ENCODE measurements at places on chromosomes 3 and 15.

DNA sequence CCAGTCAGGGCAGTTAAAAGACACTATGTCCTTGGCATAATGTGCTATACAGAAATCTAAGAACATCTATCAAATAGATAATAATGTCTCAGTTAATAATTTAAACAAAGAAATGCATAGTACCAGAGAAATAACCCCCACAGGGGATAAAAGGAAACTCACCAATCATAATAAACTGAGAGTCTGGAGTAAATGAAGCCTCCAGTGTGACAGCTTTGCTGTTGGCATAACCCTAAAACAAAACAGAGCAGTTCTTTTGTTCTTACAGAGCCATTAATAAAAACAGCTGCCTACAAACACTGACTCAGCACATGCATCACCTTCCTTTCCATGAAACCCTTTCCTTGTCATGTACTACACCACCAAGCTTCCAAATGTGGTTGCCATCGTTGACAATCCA, 13.5 kb downstream of the PPM1M start:
- DNase-seq = no peak

DNA sequence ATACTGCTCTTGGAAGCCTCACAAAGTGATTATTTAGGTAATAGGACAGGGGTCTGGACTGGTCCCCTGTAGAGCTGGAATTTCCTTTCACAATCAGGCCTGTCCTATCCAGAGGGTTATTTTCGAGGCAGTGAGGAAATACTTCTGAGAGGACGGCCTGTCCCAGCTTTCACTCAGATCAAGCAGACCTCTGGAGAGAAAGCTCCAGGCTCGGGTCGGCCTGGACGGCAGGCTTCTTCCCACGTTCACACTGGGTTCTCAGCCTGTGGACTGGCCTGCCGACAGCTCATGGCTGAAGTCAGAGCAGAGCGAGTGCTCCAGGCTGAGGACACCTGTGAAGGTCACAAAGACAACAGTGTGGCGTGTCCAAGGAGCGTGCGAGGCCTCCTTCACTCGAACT, 405.3 kb downstream of the VPS13C start:
- no peak for DNase-seq

- no peak for DNase-seq
Observed at GRCh38 chr15:73957785-73958184, 31.5 kb downstream of the LOXL1 start.

DNA sequence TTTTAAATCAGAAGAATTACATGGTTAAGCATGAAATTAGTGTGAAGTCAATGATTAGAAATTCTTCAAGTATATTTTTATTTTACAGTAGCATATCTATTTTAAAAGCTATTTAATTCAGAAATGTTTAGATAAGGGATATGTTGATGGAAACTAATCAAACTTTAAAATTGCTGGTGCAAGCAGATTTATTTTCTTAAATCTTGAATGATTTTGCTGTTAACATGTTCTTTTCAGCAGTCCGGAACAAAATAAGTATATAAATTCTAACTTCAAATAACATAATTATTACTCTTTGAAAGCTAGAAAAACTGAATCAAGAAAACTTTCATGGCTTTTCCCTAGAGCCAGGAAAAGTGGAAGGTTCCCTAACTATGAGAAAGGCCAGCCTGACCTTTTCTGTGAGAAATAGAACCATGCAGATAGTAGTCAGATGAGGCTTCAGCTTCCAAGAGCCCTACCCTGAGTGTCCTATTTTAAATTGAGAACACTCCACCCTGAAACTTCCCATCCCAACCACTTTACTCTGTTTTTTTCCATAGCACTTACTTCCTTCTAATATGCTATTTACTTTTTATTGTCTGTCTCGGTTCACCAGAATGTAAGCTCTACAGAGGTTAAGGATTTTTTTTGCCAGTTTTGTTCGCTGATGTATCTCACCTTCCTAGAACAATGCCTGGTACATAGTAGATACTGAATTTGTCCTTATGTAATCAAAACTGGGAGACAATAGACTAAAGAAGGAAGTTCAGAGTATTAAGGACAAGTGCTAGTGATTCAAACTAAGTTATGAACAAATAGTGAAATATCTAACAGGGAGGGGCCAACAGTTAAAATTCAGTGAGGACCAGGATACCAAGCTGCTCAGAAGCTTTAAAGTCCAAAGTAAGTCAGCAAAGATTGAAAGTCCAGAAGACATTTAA, 66.8 kb downstream of the CD200R1L start:
- no peak for DNase-seq

DNA sequence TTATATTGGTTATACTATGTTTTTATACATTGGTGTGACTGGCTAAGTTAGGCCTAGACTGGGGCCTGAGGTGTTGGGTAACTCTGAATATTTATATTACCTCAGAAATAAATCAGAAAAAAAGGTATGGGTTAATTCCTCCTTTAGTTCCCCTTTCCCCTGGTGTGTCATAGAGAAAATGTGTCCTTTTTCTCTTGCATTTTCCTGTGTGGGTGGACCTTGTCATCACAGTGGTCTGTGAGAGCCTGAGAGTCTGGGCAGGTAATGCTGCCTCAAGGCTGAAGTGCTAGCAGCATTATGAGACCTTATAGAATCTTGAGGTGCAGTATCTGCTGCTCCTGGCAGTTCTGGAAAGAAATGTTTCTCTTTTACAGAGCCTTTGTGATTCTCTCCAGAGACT, 69.7 kb downstream of the PCOLCE2 start:
- DNase-seq = no peak

DNA sequence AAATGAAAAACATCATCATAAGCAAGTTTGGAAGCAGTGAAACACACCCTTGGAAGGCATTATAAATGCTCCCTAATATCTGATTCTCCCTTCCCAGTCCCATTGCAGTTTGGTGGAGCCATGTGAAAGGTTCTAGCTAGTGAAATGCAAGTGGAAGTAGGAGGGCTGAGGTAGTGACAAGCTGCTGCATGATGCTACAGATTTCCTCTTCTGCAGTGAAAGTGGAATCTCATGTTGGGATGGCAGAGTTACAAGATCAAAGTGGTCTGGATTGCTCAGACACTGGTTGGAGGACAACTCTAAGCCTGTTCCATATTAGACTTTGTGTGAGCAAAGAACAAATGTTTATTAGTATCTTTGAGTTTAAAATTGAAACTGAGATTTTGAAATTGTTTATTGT, 3.3 kb upstream of the PDCD6IP start:
- DNase-seq = no peak

GRCh38 chr3:9102240-9102981, 139.1 kb upstream of the RAD18 start:
- DNase-seq = no peak

- no peak for DNase-seq
Observed at GRCh38 chr15:37034392-37034791, 66.0 kb downstream of the MEIS2 start.

DNA sequence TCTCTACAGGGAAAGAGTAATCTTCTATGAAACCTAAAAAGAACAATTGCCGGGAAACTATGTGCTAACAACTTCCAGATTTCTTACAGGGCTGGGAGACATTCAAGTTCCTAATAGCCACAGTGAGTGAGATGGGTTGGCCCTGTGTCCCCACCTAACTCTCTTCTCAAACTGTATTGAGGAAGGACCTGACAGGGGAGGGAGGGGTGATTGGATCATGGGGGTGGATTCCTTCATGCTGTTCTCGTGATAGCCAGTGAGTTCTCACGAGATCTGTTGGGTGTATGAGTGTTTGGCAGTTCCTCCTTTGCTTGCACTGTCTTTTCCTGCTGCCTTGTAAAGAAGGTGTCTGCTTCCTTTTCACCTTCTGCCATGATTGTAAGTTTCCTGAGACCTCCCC, 958.7 kb downstream of the AGBL1 start:
- DNase-seq = no peak

DNA sequence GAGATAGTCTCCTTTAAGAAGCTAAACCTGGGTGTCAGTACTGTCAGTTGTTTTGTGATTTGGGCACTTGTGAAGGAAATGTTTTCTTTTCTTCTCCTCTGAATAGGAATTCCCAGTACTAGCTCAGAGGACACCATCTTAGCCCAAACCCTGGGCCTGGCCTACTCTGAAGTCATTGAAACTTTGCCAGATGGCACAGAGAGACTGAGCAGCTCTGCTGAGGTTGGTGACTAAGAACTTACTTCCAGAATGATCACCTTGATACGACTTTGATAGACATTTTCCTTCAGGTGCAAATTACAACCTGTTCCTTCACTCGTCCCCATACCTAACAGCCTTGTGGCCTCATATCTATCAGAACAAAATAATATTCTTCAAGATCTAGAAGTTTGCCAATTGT, 100.2 kb downstream of the LARS2 start:
- no peak for DNase-seq

DNA sequence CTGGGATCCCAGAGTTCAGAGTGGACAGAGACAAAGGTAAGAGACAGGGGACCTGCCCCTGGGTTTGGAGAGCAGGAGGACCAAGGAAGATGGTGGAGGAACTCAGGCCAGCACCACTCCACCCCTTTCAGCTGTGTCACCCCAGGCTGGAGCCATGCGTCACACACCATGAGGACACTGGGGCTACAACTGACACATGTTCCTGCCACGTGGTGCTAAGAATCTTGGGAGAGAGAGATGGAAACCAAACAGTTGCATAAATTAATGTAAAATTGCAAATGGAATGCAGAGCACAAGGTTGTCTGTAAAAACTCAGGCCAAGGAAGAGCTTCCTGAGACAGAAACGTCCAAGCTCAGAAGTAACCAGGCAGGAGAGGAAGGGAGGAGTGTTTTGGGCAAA, 22.7 kb upstream of the VPS33B start:
- no peak for DNase-seq

- no peak for DNase-seq
Observed at GRCh38 chr15:83733691-83734090, 79.8 kb downstream of the ADAMTSL3 start.

GRCh38 chr3:29889215-29889614, 608.3 kb downstream of the RBMS3 start:
- DNase-seq = no peak

DNA sequence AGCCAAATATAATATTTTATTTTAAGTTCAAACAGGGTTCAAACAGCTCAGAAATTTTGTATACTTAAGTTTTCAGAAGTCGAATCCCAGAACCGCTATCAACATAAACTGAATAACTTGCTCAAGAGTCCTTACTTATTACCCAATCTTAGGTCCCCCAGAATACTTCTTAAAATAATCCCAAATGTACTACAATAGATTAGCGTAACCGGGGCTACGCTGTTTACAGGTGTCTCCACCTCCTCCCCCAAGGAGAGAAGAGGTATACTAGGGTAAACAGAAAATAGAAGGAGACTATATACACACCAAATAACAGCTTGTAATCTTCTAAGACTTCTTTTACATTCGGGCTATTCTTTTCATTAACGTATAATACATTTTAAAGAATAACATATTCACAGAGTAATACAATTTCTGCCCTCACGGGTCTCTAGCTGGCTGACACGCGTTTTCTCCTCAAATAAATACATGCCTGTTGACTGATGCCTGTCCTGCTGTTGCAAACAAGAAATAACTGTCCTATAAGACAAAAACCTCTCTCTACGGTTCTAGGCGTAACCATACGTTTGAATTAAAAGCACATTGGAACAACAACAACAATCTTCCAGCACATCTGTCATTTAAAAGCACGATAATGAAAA, 1.3 kb downstream of the DENND4A start:
- no peak for DNase-seq

- no peak for DNase-seq
Observed at GRCh38 chr3:169822983-169823382, 10.3 kb upstream of the LRRC34 start.

GRCh38 chr3:111963424-111963823, 15.4 kb upstream of the ABHD10 start:
- DNase-seq = no peak

DNA sequence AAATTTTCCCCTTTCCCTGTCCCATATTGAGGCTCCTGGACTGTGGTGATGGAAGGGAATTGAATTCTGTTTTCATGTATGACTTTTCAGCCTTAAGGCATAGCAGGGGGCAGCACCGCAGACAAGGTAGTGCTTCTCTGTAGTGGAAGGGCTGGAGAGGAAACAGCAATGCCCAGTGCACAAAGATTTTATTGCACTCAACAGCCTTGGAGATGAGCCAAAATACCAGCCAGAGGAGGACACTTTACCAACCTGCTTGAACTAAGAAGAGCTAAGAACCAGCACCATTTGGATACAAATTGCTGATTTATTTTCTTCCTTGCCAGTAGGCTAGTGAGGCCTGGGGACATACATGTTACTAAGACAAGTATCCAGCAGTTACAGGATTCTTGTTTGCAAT, 98.7 kb downstream of the KCNMB2 start:
- DNase-seq = no peak

- DNase-seq = no peak
Observed at GRCh38 chr3:122358703-122359032, 24.4 kb downstream of the MIX23 start.

DNA sequence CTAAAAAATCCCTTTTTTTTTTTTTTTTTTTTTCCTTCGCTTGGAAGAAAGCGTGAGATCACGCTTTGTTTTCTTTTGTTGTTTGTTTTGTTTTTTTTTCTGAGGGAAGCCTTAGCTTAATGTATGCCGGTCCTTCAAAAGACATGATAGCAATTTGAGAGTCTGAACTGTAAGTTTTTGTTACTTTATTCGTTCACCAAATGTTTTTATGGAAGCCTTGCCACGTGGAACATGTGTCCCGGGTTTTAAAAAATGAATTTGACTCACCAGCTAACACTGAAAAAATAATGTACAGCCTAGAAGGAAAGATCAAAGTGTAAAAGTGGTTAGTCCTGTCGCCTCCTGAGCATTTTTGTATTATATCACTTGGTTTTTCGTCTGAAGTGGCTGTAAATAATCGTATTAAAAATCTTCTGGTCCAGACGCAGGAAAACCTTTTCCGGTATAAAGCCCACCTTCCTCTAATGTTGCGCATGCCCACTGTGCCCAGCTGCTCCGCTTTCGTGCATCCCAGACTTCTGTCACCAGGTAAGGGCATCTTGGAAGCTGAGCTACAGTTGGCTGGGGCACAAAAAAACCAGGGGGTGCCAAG, 795 bp upstream of the MYNN start:
- peak; percentile 79 for DNase-seq

GRCh38 chr15:75182187-75183131, 19.2 kb upstream of the C15orf39 start:
- DNase-seq = no peak

DNA sequence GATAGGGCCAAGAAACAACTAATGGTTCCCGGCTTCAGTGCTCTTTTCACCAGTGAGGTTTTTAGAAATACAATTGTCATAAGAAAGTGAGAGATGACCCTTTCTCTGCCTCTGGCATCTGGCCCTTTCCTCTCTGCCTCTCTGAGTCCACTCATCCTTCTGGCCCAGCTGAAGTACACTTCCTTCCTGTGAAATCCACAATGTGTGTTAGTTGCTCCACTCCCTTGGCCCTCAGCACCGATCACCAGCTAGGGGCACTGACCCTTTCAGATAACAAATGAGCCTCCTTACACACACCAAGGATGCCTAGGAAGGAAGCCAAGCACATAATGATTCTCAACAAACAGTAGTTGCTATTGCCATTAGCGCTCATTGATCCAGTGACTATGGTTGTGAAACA, 2.9 kb upstream of the CAV3 start:
- DNase-seq = no peak

- DNase-seq = no peak
Observed at GRCh38 chr15:42494998-42495360, 455 bp upstream of the SNAP23 start.

- DNase-seq = no peak
Observed at GRCh38 chr15:101296418-101297405, 1.7 kb upstream of the SNRPA1 start.

GRCh38 chr15:42143866-42144625, 12.4 kb downstream of the PLA2G4F start:
- DNase-seq = no peak

Data from lower lobe of right lung (tissue), 2 donors.